Umbilical cord (tissue), 2 donors: ENCODE measurements at places on chromosomes 2 and 18.

DNA sequence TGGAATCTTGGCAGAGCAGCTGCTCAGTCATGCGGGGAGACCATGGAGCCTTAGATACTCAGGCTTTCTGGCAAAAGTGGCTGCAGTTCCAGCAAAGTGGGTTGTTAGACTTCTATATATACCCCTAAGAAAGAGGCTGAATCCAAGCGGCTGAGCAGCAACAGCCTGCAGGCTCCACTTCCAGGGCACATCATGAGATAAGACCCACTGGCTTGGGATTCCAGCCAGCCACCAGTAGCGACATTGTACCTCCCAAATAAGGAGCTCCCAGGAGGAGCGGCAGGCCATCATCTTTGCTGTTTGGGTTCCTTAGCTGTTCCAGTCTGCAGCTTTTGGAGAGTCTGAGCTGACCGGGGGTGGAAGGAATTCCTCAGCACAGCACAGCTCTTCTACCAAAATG is 150.3 kb upstream of the ST6GAL2 start:
- DNase-seq, result peak; percentile 16

DNA sequence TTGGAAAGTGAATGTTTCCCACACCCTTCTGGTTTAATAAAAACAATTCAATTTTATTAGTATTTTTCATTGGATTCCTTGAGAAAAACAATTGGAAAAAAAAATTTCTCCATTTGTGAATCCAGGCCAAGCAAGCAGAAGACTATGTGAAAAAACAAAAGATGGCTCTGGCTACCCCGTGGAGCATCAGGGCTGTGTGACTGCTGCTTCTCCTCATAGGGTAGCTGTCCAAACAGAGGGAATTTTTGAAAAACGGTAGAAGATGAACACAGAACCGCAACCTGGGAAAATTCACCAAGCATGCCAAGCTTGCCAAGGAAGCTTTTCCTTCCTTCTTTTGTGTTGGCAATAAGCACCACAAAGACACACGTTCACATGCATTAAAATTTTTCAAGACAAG is 71.3 kb upstream of the ACVR2A start:
- DNase-seq, result no peak

DNA sequence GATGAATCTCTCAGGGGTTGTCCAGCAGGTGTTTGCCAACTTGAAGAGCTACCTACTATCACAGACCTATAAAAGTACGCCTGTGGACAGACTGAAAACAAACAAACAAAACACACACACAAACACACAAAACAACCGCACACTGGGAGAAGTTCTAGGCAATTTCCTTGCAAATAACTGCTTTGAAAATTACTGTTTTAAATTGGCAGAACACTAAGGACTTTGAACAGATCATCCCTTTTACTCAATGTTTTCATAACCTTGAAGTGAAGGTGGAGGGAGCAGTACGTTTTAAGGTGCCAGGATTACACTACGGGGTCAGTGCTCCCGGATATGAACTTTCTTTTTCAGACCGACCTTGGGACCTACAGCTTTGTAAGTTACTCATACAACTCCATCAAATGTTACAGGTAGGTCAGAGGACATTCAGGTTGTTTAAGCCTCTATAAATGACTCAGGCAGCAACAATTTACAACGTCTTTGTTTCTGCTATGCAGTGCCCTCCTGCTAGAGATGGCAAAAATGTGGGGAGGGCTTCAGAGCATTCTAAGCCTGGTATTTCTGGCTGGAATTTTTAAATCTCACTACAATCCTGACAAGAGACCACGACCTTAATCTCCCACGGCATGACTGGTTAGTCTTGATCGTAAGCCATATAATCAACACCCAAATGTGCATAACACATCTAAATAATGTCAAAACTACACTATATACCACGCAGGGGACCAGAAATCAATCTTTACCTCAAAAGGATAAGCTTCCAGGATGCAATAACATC is 1.4 kb upstream of the SLC20A1 start:
- no peak for DNase-seq

- DNase-seq, result no peak
Observed at GRCh38 chr2:167048829-167049228, 160.5 kb downstream of the XIRP2 start.

DNA sequence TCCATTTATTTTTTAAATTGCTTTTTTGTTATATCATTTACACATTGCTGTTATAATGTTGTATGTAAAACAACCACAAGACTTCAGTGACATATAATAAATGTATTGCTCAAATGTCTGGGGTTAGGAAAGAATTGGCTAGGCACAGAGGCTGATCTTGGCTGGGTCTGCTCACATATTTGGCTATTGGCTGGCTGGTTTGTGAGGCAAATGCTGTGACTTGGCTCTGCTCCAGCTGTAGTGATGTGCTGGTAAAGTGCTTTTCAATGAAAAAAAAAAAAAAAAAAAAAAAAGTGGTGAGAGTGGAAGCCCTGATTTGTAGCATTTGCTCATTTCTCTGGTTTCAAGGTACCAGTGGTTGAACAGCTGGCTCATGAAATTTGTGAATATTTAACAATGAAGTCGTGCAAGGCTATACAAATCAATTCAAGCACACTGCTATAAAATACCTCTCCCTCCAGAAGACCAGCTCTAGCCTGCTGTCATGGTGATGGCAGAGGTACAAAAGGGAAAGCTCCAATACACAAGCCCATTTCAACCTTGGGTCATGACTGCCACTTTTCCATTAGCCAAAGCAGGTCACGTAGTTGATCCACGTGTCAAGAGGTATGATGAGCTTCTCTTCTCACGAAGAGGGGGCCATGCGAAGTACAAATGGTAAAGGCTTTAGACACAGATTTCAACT is 43.7 kb upstream of the RIT2 start:
- no peak for DNase-seq

- no peak for DNase-seq
Observed at GRCh38 chr2:112618383-112618782, 27.4 kb upstream of the SLC20A1 start.

- no peak for DNase-seq
Observed at GRCh38 chr2:159445307-159445706, 158.8 kb upstream of the WDSUB1 start.

DNA sequence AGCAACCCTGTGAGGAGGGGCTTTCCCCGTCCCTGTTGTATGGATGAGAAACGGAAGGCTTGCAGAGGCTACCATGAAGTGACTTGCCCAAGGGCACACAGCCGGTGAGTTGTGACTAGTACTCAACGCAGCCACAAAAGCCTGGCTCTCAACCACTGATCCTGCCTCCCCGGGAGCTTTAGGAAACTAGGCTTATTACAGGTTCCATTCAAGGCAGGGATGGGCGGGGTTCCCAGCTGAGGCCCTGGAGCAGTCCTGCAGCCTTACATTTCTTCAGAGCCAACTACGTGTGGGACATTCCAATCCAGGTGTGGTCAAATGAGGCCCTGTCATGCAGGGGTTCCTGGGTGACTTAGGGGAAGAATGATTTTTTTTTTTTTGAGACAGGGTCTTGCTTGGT is 59.6 kb downstream of the MEX3C start:
- DNase-seq, result no peak

- DNase-seq, result no peak
Observed at GRCh38 chr2:168120730-168121129, 126.7 kb downstream of the STK39 start.

DNA sequence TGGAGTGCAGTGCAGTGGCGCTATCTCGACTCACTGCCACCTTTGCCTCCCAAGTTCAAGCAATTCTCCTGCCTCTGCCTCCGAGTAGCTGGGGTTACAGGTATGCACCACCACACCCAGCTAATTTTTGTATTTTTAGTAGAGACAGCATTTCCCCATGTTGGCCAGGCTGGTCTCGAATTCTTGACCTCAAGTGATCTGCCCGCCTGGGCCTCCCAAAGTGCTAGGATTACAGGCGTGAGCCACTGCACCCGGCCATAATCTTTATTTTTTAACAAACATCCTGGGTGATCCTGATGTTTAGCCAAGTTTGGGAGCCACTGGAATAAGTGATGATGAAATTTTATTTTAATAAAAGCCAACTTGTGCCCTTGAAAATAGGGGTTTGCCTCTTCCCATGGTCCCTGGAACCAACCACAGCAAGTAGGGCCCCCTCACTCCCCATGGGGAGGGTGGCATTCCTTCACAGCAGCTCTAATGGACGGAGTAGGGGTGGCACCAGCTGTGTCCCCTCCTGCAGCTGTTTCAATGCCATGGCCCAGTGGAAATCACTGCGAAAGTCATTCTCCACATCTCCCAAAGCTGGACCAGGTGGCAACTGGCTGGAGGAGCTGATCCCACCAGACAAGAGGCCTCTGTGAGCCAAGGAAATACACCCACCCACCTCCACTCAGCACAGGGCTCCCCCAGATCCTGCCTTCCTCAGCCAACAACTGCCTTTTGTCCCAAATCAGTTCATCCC is 194.8 kb downstream of the ZFP36L2 start:
- DNase-seq, result no peak

DNA sequence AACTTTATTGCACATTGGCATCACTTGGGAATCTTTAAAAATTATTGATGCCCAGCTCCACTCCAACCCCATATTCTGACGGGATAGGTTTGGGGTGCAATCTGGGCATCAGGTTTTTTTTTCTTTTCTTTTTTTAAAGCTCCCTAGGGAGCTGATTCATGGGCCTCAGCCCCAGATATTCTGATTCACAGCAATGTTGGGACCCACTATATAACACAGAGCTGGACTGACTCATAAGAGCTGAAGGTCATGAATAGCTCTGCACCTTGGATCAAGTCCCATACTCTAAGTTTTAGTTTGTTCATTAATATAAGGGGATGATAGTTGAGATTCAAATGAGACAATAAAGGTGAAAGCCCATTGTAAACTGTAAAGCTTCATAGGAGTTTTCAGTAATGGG is 191.1 kb upstream of the REV1 start:
- DNase-seq, result no peak

DNA sequence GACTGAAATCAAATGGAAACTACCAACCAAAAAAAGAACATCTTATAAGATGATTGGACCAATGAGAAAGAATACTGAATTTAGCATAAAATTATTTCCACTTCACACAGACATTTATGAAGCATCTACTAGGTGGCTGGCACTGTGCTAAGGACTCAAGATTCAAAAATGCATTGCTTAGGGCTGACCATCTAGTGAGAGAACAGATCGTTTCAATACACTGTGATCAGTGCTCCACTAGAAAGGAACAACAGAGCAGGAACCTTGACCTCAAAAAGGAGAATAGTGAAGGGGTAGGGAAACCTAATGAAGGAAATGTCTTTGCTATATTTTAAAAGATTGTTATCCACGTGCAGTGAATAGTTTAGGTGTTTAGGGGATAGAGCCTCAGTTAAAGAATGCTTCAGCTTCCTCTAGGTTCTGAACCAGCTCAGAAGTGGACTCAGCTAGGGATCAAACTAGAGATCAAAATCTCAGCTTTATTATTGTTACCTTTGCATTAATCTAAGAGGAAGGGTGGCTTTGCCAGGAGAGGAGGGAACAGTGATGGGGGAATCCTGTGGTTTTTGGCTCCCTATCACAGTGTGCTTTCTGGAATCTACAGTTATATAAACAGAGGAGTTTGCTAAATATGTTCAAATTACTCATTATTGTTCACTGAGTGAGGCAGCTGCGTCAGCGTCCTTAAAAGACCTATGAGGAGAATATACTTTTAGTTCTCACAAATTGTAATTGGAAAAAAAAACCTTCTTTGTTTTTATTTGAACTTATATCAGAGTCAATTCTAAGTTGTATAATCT is 16.2 kb upstream of the BBS5 start:
- no peak for DNase-seq

DNA sequence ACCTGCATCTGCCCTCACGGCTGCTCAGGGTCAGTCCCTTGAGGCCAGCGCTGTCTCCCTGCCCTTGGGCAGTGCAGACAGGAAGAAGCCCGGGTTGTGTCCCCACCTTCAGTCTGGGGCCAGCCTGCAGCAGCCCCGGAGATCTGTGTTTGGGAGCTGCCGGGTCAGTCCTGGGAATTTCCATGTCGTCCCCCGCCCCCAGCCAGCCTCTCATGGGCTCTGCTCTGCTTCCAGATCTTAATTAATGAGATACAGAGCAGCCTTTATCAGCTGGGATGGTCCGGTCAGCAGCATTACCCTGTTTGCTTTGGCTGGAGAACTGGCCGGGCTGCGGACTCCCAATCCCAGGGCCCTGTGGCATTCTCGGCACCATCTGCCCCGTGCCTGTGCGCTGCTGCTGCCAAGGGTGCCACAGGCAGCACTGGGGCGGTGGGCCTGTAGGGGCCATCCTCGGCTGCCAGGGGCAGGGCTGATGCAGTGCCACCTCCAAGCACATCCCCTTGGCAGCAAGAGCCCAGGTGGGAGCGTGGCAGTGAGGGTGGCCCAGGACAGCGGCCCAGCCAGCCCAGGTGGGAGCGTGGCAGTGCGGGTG is 2.4 kb downstream of the BOK start:
- no peak for DNase-seq

DNA sequence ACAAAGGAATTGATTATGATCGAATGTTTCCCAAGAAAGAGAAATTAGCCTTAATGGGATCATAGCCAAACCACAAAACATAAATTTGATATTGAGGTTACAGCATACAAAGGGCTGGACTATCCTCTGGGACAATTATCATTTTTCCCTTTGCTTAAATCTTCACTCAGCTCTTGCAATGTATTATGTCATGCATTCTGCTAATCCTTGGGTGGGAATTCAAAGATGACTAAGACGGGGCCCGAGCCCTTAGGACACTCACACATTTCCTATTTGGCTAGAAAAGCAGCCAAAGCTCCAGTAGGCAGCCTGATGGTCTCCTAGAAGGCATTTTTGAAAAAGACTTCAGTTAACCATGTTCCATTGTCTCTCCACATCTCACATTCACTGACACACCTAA is 17.2 kb upstream of the NMI start:
- peak; percentile 32 for DNase-seq
